ENCODE measurements at places on chromosomes 7 and 10. TPM values are rescaled to one million over a fixed set of nuclear protein-coding genes. Genes with fewer than 3 reads are reported as not detected.

Gene NRAP
- total RNA-seq, result not detected

GRCh38 chr7:39260279-39260844 is 282.7 kb downstream of the POU6F2 start:
- no peak overlapping the region for H3K27ac ChIP-seq
- no peaks in the 10 kb centered on the region for H3K36me3 ChIP-seq
- H3K27me3 ChIP-seq, result peaks cover 11% of the 10 kb centered on the region
- no peaks in the 10 kb centered on the region for H3K4me1 ChIP-seq
- H3K4me3 ChIP-seq, result no peak overlapping the region

Gene MBL2
- not detected for total RNA-seq

DNA sequence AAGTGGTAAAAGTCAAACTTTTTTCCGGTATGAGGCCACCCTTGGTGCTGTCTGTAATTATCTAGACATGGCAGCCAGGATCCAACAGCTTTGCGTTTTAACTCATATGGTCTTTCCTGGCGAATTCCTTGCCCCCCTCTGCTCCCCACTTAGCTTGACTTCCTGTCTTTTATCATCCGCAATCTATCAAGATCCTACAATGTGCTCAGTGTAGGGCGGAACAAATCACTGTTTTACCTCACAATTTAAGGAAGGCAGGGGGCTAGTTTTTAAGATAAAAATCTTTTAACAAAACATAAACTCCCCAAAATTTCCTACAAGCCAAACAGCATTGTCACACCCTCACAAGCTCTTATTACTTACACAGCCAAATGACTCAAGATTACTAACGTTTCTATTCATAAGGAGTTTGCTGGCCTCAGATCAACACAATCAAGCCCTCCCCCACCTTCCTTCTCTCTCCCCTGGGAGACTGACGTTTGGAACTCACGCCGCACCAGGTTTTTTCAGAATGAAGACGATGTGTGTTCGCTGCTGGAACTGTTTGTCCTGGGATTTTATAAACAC is 1.3 kb upstream of the CDK14 start:
- peaks cover 46% of the 10 kb centered on the region for H3K4me1 ChIP-seq
- H3K27ac ChIP-seq, result peak overlapping the region; percentile 73
- H3K4me3 ChIP-seq, result peak overlapping the region; percentile 94
- H3K27me3 ChIP-seq, result no peaks in the 10 kb centered on the region
- DNase-seq, result peak; percentile 93

- peak overlapping the region; percentile 74 for H3K27ac ChIP-seq
- H3K27me3 ChIP-seq, result no peaks in the 10 kb centered on the region
- H3K4me1 ChIP-seq, result peaks cover 33% of the 10 kb centered on the region
Measured at GRCh38 chr10:6300106-6300783, 97.5 kb downstream of the PFKFB3 start.

GRCh38 chr7:76185187-76185896 is 16.4 kb upstream of the SRRM3 start:
- no peak overlapping the region for H3K4me3 ChIP-seq
- DNase-seq, result no peak
- no peak overlapping the region for H3K27ac ChIP-seq
- peaks cover 7% of the 10 kb centered on the region for H3K36me3 ChIP-seq
- no peaks in the 10 kb centered on the region for H3K4me1 ChIP-seq

- H3K27me3 ChIP-seq, result no peaks in the 10 kb centered on the region
- H3K4me3 ChIP-seq, result peak within 1 kb of the TSS; percentile 85
- H3K36me3 ChIP-seq, result peaks cover 26% of the 10 kb centered on the region
- no peaks in the 10 kb centered on the region for H3K4me1 ChIP-seq
- H3K27ac ChIP-seq, result peak within 1 kb of the TSS; percentile 71
Measured at GRCh38 chr7:98878365-98879197, at the start of gene TRRAP. Gene TRRAP (plus strand): TSS chr7:98878532. CDS start chr7:98881151, 2,619 bp downstream.

GRCh38 chr7:2205036-2205780 is 27.5 kb downstream of the MAD1L1 start:
- peaks cover 6% of the 10 kb centered on the region for H3K36me3 ChIP-seq
- H3K27ac ChIP-seq, result no peak overlapping the region
- DNase-seq, result no peak
- H3K4me3 ChIP-seq, result no peak overlapping the region
- no peaks in the 10 kb centered on the region for H3K4me1 ChIP-seq
- no peaks in the 10 kb centered on the region for H3K27me3 ChIP-seq

Gene HOXA1
- 5.6 TPM for total RNA-seq

DNA sequence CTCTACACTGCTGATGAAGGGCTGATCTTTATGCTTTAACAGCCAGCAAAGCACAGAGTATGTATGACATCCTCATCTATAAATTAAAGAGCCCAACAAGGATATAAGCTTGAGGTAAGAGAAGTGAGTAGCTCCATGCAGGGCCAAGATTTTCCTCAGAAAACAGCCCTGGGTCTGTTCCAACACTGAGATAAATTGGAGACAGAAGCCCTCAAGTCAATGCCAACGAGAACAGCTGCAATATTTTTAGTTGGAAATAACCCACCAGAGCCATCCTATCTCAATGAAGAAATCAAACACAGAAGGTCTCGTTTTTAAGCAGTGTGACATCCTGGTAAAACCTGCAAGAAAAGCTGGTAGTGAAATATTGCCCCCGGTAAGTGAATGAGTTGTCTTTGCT is 297.0 kb upstream of the AUTS2 start:
- H3K27ac ChIP-seq, result no peak overlapping the region
- no peak for DNase-seq
- no peaks in the 10 kb centered on the region for H3K27me3 ChIP-seq
- H3K36me3 ChIP-seq, result no peaks in the 10 kb centered on the region
- H3K4me3 ChIP-seq, result no peak overlapping the region

Gene ATOH7
- not detected for total RNA-seq

- DNase-seq, result no peak
- H3K4me3 ChIP-seq, result no peak overlapping the region
- H3K27me3 ChIP-seq, result no peaks in the 10 kb centered on the region
Measured at GRCh38 chr7:107628461-107629064, 32.1 kb upstream of the SLC26A4 start.

- H3K27me3 ChIP-seq, result peaks cover 20% of the 10 kb centered on the region
- H3K4me3 ChIP-seq, result no peak overlapping the region
- H3K27ac ChIP-seq, result no peak overlapping the region
- H3K4me1 ChIP-seq, result peaks cover 6% of the 10 kb centered on the region
- no peak for DNase-seq
- no peaks in the 10 kb centered on the region for H3K36me3 ChIP-seq
Measured at GRCh38 chr7:118753479-118753878, 529.0 kb downstream of the ANKRD7 start.

Gene SORBS1
- total RNA-seq, result 1.0 TPM

GRCh38 chr7:37342176-37342687 is 106.4 kb downstream of the ELMO1 start:
- no peak overlapping the region for H3K27ac ChIP-seq
- H3K4me3 ChIP-seq, result no peak overlapping the region
- no peaks in the 10 kb centered on the region for H3K27me3 ChIP-seq
- no peaks in the 10 kb centered on the region for H3K36me3 ChIP-seq

GRCh38 chr10:6738112-6738768 is 158.2 kb upstream of the PRKCQ start:
- peak overlapping the region; percentile 77 for H3K4me3 ChIP-seq
- peaks cover 22% of the 10 kb centered on the region for H3K4me1 ChIP-seq
- no peaks in the 10 kb centered on the region for H3K36me3 ChIP-seq
- no peaks in the 10 kb centered on the region for H3K27me3 ChIP-seq
- DNase-seq, result peak; percentile 63

GRCh38 chr7:72268090-72268489 is 144.0 kb downstream of the CALN1 start:
- no peak overlapping the region for H3K4me3 ChIP-seq
- peaks cover 11% of the 10 kb centered on the region for H3K4me1 ChIP-seq
- DNase-seq, result no peak
- H3K36me3 ChIP-seq, result no peaks in the 10 kb centered on the region
- no peak overlapping the region for H3K27ac ChIP-seq

- H3K36me3 ChIP-seq, result no peaks in the 10 kb centered on the region
- H3K4me1 ChIP-seq, result no peaks in the 10 kb centered on the region
- no peak overlapping the region for H3K4me3 ChIP-seq
- H3K27ac ChIP-seq, result no peak overlapping the region
- no peak for DNase-seq
Measured at GRCh38 chr10:14047431-14047830, 283.3 kb downstream of the FRMD4A start.

DNA sequence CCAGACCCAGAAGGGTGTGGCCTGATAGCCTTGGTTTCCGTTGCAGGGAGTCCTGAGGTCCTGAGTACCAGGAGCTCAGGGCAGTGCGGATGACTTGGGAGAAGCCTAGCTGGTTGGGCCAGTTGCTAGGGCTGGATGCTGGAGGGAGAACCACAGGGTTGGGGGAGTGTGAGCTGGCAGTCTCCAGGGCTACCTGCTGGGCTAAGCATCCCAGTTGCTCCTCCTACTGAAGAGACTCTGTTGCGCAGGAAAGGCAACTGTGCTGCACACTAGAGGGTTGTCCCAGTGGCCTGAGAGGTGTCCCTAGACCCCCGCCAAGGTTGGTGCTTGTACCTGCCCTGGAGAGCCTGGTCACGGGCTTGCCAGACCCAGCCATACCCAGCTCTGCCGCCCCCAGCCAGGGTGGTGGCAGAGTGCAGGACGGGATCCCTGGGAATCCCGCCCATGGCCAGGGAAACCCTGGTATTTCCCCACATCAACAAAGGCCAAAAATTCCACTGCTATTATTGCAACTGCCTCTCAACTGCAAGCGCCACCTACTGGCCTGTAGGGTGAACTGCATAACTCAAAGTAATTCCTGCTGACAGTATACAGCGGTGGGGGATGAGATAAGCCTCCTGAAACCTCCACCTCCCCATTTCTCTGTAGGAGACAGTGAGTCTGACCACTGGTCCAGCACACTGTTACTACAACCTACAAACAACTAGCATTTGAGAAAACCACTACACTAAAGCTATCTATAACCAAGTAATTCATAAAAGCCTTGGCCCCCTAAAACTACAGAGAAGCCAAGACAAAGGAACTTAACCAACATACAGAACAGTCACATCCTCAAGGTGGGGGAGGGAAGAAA is 67.6 kb upstream of the DDC start:
- peaks cover 6% of the 10 kb centered on the region for H3K36me3 ChIP-seq
- no peak overlapping the region for H3K4me3 ChIP-seq
- H3K27me3 ChIP-seq, result no peaks in the 10 kb centered on the region
- peaks cover 15% of the 10 kb centered on the region for H3K4me1 ChIP-seq
- peak; percentile 74 for DNase-seq
- H3K27ac ChIP-seq, result no peak overlapping the region

- H3K4me1 ChIP-seq, result no peaks in the 10 kb centered on the region
- peaks cover 12% of the 10 kb centered on the region for H3K36me3 ChIP-seq
- no peaks in the 10 kb centered on the region for H3K27me3 ChIP-seq
- DNase-seq, result no peak
Measured at GRCh38 chr10:16592378-16592777, 70.7 kb upstream of the C1QL3 start.

GRCh38 chr7:18294411-18294810 is 201.1 kb upstream of the HDAC9 start:
- H3K27me3 ChIP-seq, result no peaks in the 10 kb centered on the region
- H3K4me3 ChIP-seq, result no peak overlapping the region
- H3K27ac ChIP-seq, result no peak overlapping the region
- H3K4me1 ChIP-seq, result peaks cover 6% of the 10 kb centered on the region
- no peaks in the 10 kb centered on the region for H3K36me3 ChIP-seq

Gene OPN1SW
- not detected for total RNA-seq

DNA sequence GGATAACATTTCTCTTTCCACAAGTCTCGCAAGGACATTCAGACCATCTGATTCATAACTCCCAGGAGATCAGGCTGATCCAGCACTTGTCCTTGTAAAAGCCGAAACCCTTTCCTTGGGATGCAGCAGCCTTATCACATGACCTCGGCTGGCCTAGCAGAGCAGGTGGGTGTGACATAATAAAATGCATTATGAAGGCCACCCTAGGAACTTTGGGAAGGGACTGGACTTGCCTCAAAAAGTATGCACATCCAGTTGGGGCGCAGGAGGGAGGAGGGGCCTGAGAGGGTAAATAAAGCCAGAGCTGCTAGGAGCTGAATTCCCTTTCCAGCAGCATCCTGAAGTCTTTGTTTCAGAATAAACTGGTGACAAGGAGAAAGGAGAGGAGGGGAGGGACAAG is 260.8 kb downstream of the SNX13 start:
- peaks cover 79% of the 10 kb centered on the region for H3K4me1 ChIP-seq
- H3K27me3 ChIP-seq, result no peaks in the 10 kb centered on the region
- peaks cover 9% of the 10 kb centered on the region for H3K36me3 ChIP-seq
- H3K27ac ChIP-seq, result peak overlapping the region; percentile 95

Gene MUC12
- not detected for total RNA-seq

DNA sequence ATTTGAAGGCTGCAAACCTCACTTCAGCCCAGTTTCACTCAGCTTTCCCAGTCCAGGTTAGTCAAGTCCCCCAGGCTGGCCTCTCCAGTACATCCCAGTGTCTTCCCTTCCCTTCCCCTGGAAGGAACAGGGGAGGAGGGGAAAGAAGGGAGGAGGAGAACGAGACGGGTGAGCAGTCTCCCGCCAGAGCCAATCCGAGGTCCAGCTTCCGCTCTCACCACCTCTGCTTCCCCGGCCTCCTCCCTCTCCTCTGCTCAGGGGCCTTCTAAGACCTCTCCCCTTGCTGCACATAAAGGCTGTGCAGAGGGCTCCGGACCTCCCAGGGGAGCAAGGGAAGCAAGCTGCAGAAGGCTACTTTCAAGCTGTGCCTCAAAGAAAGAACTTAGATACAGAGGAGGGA is 4.1 kb downstream of the ATG9B start:
- peaks cover 5% of the 10 kb centered on the region for H3K4me1 ChIP-seq
- peaks cover 23% of the 10 kb centered on the region for H3K27me3 ChIP-seq
- no peaks in the 10 kb centered on the region for H3K36me3 ChIP-seq
- DNase-seq, result no peak
